ENCODE measurements at places on chromosomes 11 and 22.

DNA sequence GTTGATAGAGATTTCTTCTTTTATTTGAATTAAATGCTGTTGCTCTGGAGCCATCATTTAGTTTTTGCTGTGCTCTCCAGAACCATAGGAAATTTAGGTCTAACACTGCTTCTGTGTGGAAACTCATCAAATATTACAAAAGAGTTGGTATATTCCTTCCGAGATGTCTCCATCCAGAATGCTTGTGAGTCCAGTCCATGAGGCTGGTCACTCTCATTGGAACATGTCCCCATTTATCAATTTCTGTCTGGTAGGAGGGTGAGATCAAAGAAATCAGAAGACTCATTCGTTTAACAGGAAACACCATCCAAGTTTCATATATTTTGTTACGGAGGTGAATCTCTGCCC is 52.4 kb upstream of the LMO2 start:
- no peak for DNase-seq

- DNase-seq = no peak
These were observed 7.3 kb upstream of the SSTR3 start for GRCh38 chr22:37219533-37219932.

DNA sequence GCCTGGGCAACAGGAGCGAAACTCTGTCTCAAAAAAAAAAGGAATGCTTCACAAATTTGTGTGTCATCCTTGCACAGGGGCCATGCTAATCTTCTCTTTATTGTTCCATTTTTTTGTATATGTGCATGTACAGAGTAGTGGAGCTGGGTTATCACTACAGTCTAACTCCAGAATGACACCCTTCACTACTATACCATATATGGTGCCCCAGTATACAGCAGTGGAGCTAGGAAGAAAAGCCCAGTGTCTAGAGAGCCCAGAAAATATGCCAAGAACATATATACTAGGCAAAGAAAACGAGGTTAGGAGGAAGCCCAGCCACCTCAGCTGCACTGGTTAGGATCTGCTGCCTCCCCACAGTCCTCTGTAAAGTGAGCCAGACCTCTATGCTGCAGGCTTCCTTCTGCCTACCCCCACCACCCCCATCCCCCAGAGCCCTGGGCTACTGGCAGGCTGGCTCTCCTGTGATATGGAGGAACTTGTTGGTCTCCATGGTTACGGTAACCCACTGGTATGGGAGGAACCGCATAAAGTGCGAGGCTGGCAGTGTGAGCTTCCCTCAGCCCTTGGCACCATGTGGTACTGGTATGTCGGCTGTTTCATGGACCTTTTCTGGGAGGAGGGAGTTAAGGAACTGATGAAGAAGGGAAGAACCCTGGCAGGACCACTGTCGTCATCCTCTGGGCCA is 34.3 kb downstream of the RCOR2 start:
- no peak for DNase-seq

DNA sequence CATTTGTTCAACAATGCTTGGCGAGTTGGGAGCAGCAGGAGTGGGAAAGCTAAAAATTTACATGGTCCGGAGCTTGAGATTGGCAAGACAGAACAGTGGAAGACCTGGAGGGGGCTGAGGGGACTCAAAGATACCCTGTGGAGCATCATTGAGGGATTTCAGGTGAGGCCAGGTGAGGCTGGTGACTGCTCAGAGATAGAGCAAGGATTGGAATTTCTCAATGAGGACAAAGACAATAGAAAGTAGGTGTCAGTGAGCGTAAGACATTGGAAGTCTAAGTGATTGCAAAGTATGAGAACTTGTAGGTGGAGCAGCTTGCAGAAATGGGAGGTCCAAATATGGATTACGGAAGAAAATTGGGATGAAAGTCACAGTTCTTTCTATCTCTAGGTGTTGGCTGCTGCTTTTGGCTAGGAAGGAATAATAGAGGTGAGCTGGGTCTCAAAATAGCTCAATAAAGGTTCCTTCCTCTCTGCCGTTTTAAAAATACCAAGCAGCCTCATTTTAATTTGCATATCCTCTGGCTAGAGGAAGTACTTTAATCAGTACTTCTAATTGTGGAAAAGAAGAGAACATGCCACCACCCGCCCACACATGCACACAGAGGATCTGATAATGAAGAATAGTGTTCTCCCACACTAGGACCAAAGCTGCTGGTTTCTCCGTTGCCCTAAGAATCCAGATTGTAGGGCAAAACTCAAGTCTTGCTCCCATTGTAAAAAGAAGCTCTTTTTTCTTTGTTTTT is 41.8 kb upstream of the SORL1-AS1 start:
- DNase-seq = no peak

- DNase-seq = no peak
These were observed 690.2 kb downstream of the NTM start for GRCh38 chr11:132060567-132060966.

All from cortex of kidney (tissue), 1 donor.